ENCODE measurements at places on chromosomes 11 and 22. TPM values are rescaled to one million over a fixed set of nuclear protein-coding genes. Genes with fewer than 3 reads are reported as not detected.

Gene OR4B1
- total RNA-seq, result not detected

Gene FAM181B
- 0.23 TPM for total RNA-seq

Gene MN1
- total RNA-seq, result 3.1 TPM

Gene MS4A6A
- not detected for total RNA-seq
